Upper lobe of left lung (tissue), 6 donors: ENCODE measurements at places on chromosomes 5 and 9. TPM values are rescaled to one million over a fixed set of nuclear protein-coding genes. Genes with fewer than 3 reads are reported as not detected.

DNA sequence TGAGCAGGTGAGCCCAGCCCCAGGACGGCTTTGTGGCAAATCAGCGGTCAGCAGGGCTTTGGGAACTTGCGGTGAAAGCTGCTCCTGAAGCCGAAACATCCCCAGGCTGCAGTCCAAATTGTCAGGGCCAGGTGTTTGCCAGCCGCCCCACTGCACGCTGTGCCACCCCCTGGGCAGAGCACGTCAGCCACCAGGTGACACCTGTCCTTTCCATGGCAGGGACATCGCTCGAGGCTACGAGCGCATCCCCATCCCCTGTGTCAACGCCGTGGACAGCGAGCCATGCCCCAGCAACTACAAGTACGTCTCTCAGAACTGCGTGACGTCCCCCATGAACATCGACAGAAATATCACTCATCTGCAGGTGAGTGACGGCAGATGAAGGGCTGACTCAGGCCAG, 64.4 kb upstream of the CACNA1B start:
- DNase-seq: no peak

DNA sequence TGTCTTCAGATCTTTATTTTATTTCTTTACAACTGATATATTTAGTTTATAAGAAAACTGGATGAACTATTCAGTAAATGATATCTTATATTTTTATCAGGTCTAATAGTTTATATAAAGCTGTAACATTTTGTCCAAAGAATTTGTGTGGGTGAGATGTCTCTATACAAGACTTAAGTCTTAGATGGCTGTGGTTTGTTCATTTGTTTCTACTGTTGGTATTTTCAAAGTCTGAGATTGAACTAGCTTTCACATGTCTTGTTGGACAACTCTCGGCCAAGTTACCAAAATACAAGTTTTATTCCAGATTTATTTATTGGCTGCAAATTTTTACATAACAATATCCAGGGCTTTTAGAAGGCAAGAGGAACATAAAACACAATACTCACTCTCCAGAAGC, 286.0 kb downstream of the NR2F1-AS1 start:
- no peak for DNase-seq

- no peak for DNase-seq
Measured at GRCh38 chr9:4220346-4220745, 79.5 kb downstream of the GLIS3 start.

- no peak for DNase-seq
Measured at GRCh38 chr9:115653171-115653606, 500.4 kb upstream of the PAPPA start.

SLIT3 gene
- 34.8 TPM for total RNA-seq
